ENCODE measurements at places on chromosomes 2 and 18.

DNA sequence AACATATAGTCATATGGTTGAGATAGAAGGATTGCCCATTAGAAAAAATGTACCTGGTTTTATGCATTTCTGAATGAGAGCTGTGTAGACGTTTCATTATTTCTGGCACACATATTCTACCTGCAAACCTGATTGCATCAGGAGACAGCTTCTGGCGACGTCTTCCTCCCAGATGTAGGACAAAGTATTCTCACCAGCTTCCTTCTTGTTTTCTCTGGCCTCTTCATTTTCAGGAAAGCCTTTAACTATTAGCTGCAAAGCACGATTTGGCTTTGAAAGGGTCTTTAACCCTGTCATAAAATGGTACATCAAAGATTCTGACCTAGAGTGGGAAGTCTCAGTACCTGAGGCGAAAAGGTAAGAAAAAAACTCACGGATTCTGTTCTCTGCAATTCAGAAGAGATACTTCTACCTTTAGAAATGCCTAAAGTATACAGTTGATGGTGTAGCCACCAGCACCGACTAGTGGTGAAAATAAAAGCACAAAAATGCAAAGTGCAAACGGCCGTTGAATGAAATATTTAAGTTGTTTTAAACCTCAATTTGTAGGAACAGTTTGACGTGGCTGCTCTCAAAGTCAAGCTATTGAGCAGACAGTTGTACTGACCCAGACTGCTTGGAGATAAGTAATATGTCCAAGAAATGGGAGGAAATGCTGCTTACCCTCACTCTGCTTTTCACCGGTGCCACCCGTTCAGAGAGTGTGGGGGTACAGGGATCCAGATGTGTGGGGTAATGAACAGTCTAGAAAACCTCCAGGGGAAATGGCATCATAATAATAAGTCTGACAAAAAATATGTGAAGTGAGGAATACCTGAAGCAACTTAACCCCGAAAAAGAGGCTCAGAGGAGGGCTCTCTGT is 20.2 kb downstream of the IL18RAP start:
- no peak for DNase-seq

GRCh38 chr2:84158605-84159004 is 300.5 kb downstream of the SUCLG1 start:
- DNase-seq, result no peak

- no peak for DNase-seq
Observed at GRCh38 chr18:41226186-41226585, 728.8 kb upstream of the PIK3C3 start.

- DNase-seq, result no peak
Observed at GRCh38 chr18:1392865-1393734, 488.4 kb downstream of the ADCYAP1 start.

- no peak for DNase-seq
Observed at GRCh38 chr2:68717305-68717661, 17.3 kb upstream of the ARHGAP25 start.

GRCh38 chr2:234366891-234367290 is 130.0 kb downstream of the ARL4C start:
- no peak for DNase-seq

- DNase-seq, result no peak
Observed at GRCh38 chr2:24883946-24884345, 36.1 kb downstream of the ADCY3 start.

DNA sequence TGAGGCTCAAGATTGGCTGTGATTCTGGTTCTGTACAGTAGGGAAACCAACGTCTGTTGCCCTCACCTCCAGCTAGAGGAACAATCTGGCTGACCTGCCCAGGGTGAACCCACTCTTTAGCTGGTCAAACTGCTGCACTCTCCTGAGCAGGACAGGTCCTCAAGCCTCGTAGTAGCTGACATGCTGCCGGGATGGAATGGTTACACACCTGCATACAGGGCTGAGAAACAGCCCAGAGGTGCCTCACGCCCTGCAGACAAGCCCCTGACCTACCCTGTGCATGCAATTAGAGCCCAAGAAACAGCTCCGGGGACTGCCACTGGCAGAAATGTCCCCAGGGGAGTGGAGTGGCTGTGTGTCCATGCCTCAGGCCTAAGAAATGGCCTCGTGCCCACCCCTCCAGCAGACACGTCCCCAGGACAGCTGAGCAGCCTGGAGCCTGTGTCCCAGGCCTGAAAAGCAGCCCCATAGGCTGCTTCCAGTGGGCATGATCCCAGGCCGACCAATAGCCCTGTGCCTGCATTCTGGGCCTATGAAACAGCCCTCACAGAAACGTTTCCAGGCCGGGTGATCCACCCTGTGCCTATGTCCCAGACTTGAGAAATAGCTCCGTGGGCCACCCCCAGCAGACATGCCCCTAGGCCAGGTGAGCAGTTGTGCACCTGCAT is 25.4 kb downstream of the BOLL start:
- no peak for DNase-seq

- DNase-seq, result no peak
Observed at GRCh38 chr2:143469323-143469722, 340.1 kb downstream of the ARHGAP15 start.

GRCh38 chr2:113826346-113827285 is 63.3 kb upstream of the ACTR3 start:
- DNase-seq, result no peak

- no peak for DNase-seq
Observed at GRCh38 chr2:134466141-134466540, 212.3 kb downstream of the MGAT5 start.

GRCh38 chr2:199775267-199775666 is 75.7 kb downstream of the FTCDNL1 start:
- DNase-seq, result no peak

GRCh38 chr2:122643725-122644329 is 888.4 kb downstream of the TSN start:
- DNase-seq, result no peak

DNA sequence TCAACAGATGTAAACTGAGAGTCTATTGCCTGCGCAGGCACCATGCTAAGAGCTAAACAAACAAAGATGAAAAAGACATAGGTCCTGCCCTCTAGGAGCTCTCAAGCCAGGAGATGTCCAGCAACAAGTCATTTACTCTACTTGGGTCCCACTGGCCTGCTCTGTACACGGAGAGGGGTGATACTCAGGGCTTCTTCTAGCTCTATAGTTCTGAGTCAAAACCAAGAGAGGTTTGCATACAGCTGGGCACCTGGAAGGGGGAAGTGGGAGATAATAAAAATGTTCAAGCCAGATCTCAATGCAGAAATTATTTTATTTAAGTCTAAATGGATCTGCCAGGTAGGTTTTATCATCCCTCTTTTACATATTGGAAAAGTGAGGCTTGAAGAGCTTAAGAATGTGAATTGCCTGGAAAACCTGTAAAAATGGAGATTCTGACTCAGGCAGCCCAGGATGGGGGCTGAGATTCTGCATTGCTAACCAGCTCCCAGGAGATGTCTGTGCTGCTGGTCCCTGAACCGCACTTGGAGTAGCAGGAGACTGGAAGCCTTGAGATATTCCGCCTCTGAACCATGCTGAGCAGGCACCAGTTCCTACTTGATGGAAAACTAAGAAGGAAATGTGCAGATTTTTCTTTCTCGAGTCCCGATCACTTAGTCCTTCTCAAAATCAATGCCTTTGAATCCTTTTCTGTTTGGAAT is 201.1 kb downstream of the PRKCE start:
- no peak for DNase-seq

- DNase-seq, result no peak
Observed at GRCh38 chr2:212078103-212078502, 460.5 kb downstream of the ERBB4 start.

GRCh38 chr2:3712424-3712823 is 9.0 kb downstream of the DCDC2C start:
- DNase-seq, result no peak

DNA sequence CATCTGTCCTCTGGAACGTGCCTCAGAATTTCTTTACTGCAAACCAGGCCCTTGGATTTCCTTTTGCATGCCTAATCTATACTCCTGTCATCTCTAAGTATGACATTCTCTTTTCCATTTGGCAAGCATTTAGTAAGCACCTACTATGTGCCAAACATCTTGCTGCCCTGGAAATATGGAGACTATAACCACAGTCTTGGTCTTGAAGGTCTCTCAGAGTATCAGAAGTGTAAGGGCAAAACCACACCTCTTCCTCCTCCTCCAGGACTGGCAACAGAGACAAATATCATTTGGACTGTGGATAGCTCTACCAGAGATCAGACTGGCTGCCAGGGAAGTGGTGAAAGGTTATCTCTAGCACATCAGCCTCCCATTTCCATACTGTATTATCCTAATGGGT is 11.4 kb downstream of the DOCK10 start:
- no peak for DNase-seq

DNA sequence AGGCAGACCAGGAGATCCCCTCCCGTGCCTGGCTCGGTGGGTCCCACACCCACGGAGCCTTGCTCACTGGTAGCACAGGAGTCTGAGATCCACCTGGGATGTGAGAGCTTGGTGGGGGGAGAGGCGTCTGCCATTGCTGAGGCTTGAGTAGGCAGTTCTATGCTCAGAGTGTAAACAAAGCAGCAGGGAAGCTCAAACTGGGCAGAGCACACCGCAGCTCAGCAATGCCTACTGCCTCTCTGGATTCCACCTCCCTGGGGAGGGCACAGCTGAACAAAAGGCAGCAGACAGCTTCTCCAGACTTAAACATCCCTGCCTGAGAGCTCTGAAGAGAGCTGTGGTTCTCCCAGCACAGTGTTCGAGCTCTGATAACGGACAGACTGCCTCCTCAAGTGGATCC is 85.1 kb downstream of the UGP2 start:
- DNase-seq, result no peak

DNA sequence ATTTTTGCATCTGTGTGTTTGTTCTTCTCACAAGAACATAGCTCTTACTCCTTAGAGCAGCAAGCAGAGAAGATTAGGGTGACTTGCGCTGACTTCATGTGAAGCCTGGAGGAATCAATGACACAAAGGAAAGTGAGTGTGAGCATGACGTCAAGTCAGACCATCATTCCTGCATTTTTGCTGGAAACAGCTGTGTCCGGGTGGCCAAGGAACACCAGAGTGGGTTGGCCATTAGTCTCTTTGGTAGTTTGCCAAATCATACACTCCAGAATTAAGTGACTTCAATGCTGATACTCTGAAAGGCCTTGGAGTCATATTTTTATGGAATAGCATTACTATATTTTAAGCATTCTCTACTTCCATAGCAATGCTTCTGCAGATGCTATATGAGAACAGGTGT is 597.2 kb downstream of the DCDC2C start:
- no peak for DNase-seq

DNA sequence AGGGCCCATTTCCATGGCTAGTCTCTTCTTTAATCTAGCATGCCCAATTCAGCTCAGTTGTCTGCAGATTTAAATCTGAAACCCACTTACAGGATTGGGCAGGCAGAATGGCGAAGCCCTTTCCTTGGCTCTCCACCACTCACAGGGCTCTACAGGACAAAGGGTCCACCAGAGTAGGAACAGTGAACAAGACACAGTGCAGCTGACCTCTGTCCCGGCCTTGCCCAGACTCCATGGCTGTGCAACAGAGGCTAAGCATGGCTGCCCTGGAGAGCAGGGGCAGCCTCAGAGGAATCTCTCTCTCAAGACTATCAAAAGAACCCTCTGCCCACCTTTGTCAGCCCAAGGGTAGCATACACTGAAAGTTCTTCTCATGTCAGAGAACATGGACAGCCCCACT is 9.7 kb upstream of the ATP6V1B1 start:
- no peak for DNase-seq

GRCh38 chr2:42353792-42354429 is 7.1 kb downstream of the COX7A2L start:
- no peak for DNase-seq

- no peak for DNase-seq
Observed at GRCh38 chr2:9331704-9332103, 91.6 kb downstream of the ITGB1BP1 start.

DNA sequence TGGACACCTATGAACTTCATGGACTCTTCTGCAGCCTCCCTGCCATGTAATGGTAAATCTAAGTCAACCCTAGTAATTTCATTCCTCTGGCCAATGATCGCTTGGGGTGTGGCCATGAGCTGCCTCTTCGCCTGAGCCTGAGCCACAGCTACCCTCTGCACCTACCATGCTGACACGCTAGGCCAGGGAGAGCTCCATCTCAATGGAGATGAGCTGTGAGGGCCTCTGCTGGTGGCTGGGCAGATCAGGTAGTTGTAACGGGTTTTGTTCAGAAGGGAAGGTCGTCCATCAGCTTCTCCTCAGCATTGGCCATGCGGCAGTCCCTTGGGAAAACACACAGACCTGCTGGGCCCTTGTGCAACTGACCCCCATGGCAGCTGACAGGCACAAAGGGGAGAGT is 24.4 kb downstream of the MPHOSPH10 start:
- no peak for DNase-seq

DNA sequence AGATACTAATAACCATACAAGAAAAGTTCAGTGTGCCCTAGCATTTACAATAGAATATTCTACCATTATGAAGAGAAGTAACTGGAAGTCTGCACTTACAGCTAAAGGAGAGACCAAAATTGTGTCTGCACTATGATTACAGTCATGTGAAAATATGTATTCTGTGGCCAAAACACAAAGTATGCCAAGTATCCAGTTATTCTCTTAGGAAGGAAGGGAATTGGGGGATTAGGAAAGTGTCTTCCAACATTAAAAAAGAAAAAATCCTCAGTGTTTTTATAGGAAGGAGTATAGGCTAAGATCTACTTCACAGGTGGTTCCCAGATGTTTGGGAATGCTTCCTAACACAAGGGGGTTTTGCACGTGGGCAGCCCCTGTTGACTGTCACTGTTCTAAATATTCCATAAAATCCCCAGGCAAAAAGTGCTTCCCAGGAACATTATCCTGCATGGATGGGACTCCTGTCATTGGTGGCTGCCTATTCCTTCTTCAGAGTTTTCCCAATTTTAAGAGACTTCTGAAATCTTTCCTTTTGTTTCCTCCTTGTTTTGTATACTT is 180.2 kb upstream of the KLHL29 start:
- no peak for DNase-seq

DNA sequence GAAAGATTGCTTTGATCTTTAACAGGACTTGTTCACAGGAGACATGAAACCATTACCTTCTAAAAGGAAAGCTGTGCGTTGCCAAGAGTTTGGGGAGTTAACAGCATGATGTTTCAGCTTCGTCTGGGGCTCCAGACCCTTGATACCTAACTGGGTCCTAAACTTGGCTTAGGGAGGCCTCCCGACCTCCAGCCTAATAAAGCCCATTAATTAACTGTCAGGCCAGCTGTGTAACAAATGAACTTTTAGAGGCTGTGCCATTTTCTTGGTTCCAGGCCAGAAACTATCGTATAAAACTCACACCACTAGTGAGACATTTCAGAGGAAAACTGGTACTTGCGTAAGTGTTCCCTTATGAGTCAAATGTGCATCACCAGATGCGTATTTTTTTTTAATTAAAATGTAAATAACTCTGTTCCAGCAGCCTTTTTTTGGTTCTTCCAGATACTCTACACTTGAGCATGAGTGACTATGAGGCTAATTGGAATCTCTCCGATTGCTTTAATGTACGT is 236.5 kb downstream of the BCL2 start:
- DNase-seq, result no peak

GRCh38 chr2:96452053-96452452 is 53.1 kb downstream of the NEURL3 start:
- no peak for DNase-seq

DNA sequence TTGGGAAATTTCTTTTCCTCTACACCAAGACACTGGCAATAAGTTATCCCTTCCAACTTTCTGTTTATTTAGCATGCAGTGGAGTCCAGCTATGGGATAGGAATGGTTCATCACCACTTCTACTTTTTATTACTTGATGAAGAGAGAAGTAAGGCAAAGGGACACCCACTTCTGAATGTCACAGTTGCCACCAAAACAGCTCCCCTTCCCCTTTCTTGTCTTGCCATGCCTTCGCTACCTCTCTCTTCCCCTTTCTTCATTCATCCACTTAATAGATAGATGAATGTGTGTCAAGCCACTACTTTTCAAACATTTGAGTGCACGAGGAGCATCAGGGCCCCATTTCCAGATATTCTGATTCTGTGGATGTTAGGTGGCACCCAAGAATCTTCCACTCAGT is 59.6 kb downstream of the KCTD18 start:
- no peak for DNase-seq
